Heart left ventricle (tissue), 16 donors: ENCODE measurements at places on chromosomes 3 and 15. TPM values are rescaled to one million over a fixed set of nuclear protein-coding genes. Genes with fewer than 3 reads are reported as not detected.

DNA sequence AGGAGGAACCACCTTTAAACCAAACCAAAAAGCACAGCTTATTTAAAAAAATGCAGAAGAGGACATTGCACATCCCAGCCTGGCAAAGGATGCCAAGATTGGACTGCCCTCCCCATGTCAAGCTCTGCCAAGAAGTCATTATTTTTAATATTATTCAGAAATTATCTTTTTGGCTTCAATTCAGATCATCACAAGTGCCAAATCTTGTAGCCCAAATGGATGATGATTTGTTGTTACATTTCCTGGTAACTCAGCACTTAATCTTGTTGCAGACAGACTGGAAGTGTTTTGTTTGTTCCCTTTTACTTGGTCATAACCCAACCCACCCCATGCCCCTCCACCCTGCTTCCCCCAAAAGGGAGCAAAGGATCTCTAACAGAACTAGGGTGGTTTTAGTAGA lies 28.1 kb upstream of the LXN start:
- DNase-seq: no peak

- no peak for DNase-seq
These were observed 169.3 kb upstream of the BHLHE40 start for GRCh38 chr3:4809922-4810321.

- DNase-seq: no peak
These were observed 381.6 kb upstream of the NAALADL2 start for GRCh38 chr3:174477491-174477890.

GRCh38 chr3:129689036-129689435 lies 82.6 kb upstream of the PLXND1 start:
- DNase-seq: no peak

DNA sequence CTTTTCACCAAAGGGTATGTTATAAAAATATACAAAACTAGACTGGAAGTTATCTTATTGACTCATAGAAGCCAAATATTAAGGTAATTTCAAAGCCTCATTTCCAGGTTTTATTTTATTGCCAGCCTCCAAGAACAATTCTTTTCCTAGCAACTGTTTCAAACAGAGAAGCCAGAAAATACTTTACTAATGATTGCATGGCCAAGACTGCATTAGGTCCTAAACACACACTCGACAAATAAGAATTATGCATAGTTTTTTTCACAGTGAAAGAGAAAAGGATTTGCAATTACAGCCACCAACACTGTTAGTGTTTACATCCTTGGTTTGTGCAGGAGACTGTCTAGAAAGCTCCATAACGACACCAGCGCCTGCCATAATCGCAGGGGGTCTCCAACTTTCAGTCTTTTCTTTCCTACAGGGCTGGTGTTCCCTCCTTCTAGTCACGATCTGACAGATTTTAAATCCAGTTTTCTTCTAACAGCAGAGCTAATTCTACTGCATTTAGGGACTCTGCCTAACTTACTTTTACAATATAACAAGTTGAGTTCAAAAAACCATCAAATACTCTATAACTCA lies 58.1 kb downstream of the CLASP2 start:
- DNase-seq: no peak

GRCh38 chr3:37506956-37507535 lies 332.7 kb upstream of the LRRFIP2 start:
- DNase-seq: no peak

DNA sequence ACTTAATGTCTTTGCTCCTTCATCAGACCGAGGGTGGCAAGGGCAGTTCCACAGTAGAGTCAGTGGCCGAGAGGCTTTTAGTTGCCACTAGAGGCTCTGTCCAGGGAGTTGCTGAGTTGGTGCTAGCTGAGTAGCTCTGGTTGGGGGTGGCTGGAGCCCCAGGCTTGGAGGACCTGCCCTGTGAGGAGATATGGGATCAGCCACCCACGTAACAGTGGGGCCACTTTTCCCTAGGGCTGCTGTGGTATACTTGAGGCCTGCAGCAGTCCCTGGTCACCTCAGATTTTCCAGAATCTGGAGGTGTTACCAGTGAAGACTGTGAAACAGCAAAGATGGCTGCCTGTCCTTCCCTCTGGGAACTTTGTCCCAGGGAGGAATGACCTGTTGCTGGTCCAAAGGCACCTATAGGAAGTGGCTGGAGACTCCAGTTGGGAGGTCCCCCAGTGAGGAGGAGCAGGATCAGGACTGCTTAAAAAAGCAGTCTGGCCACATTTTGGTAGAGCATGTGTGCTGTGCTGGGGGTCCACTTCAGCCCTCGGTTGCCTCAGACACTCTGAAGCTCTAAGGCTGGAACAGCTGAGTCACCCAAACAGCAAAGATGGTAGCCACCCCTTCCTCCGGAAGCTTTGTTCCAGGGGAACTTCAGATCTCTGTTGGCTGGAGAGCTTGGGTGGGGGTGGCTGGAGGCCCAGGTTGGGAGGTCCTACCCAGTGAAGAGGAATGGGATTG lies 72.9 kb downstream of the AKAP13 start:
- DNase-seq: no peak

DNA sequence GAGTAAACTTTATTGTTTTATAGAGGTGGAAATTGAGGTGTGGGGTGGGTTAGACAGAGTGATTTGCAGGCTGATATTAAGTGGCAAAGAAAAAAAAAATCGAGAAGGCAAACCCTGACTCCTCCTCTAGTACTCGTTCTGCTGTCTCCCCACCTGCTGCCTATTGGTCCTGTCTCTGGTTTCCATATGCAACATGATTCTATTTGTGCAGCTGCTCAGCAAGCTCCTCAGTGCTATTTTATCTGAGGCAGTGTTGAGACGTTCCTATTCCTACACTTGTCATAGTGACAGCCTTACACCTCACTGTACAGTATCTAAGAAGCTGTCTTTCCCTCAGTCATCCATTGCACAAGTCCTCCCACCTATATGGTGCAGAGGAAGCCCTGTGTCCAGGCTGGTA lies 45.1 kb downstream of the RSL24D1 start:
- DNase-seq: no peak

DNA sequence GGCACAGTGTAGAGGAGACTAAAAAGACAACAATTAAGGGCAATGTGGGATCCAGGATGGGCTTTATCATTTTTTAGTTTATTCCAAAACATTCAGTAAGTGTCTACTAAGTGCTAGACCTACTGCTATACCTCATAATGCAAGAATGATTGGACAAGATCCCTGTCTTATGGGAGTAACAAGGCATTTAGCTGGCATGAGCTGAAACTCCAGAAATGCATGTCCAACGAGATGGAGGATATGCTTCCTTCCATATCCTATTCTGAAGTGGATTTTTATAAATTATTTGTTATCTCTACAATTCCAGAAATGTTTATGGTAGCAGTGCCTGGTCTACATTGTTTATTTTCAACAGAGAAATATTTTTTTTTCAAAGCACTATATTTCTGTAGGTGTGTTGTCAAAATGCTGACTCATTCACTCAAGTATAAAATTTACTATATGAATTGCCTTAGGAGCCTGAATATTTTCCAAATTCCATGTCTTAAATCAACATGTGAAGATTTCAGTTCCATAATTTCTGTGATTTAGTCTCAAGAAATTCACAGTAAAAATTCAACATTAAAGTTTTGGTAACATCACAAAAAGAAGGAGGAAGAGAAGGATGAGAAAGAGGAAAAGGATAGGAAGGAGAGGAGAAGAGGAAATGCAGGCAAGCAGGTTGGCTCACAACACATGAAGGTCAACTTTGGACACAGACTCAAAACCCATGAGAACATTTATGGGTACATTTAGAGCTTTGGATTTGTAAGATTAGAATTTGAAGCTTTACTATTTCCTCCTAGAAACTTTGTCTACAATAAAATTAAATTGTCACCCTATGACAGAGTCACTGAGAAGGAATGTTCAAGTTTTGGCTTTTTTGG lies 88.6 kb downstream of the P3H2 start:
- DNase-seq: no peak

- DNase-seq: no peak
These were observed 86.2 kb upstream of the COL6A5 start for GRCh38 chr3:130259166-130259874.

The EXD1 gene
- not detected for total RNA-seq

The SOX2 gene
- 1.1 TPM for total RNA-seq

The RBPMS2 gene
- 329 TPM for total RNA-seq
